ENCODE measurements at places on chromosomes 2 and 18.

GRCh38 chr2:187922846-187923245, 368.6 kb upstream of the TFPI start:
- no peak for DNase-seq

DNA sequence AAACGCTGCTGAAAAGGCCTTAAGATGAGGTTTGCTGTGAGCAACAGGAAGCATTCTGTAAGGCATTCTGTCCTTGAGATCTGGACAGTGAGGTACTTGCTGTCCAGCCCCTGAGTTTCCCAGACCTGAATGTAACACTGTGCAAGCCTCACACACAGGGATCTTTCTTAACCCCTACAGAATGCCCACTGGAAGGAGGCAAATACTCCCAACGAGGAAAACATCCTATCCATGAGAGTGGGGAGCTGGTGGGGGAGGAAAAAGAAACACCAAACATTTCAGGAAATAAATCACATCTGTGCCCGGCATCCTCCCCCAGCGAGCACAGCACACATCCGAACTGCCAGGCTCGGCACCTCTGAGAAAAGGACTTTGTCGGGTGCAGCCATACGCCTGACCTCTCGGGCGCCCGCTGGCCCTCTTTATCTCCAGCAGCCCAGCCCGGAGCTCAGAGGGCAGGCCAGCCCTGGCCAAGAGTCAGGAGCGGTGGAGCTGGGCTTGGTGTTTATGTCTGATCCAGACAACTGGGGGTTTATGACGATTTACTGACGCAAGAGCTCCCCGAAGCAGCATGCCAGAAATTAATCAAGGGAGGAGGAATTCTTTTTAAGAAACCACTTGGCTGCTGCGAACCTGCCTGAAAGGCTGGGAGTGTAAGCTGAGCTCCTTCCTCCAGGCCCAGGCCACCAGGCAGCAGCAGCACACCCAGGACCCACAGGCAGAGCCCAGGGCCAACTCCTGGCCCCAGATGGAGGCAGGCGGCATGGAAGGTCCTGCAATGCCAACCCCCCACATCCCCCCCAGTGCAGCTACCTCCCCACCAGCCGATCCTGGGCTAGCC, 72.2 kb downstream of the HDAC4 start:
- peak; percentile 98 for DNase-seq

DNA sequence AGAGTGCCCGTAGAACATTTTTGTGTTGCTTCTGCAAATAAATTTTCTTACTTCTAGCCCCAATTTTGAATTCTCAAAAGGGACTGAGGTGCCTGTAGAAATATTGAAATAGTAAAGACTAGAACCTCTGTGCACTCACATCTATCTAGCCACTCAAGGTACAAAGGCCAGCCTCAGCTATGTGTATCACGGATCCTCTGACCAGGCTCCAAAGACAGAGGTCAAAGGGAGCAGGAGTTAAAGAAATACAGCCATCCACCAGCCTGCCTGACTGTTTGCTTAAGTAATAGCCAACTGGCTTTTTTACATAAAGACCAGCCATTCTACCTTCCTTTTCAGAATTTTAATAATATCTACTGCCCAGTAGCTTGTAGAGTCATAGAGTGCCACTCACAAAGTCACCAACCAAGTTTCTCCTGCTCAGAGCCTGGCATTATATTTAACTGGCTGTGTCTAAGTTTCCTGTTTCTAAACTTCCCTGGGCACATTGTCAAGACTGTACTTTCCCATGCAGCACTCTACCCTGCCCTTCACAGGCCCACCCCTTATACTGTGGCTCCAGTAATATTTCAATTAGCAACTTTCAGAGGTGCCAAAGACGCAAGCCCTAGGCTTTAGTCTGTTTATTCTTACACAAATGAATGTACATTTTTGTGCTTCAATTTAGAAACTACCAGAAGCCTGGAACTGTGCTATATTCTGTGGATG, 338.3 kb upstream of the NT5C1B start:
- DNase-seq, result no peak

GRCh38 chr2:44126106-44126797, 42.4 kb upstream of the PPM1B start:
- peak; percentile 29 for DNase-seq

GRCh38 chr2:222176890-222177289, 121.9 kb downstream of the PAX3 start:
- no peak for DNase-seq

GRCh38 chr2:45984896-45985473, 312.2 kb upstream of the EPAS1 start:
- DNase-seq, result no peak

DNA sequence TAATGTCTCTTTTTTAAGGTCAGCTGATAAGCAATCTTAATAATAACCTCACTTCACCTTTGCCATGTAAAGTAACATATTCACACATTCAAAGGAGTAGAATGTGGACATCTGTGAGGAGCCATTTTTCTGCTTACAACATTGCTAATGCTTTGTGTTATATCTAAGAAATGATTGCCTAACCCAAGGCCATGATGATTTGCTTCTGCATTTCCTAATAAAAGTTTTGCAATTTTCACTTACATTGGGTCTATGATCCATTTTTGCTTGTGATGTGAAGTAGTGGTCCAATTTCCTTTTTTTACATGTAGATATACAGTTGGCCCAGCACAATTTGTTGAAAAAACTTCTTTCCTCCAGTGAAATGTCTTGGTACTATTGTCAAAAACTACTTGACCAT, 22.0 kb downstream of the RELCH start:
- peak; percentile 35 for DNase-seq

DNA sequence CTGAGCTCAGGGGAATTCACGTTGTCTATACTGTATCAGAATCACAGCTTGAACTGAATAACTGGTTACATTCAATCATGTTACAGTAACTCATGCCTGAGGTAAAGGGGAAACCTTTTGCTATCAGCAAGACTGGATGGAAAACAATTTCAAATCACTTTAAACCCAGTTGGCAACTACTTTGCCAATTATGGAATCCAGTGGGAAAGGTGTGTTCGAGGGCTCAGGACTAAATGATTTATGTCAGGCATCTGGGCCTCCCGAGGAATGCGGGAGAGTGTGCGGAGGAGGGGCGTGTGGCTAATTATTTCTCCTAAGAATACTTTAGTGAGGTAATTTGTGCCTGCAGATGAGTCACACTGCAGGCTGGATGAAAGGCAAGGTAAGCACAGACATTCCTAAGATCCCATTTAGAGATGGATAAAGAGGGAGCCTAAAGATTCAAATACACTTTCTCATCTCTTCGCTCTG, 100.1 kb downstream of the HRH4 start:
- DNase-seq, result no peak

DNA sequence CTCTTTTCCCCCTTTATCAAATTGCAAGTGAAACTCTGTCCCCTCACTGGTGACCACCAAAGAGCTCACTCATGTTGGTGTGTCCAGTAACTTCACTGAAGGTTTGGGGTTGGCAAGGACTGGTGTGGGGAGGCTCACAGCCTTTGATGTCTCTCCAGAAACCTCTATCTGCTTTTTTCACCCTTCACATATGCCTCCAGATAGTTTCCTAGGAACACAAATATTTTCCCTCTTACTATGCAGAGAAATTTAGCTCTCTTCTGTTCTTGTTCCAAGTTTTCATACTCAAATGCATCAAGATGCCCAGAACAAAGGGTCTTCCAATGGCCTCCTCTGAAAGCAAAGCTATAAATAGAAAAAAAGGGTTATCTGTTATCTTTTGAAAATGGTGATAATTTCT, 20.7 kb downstream of the DTNA start:
- no peak for DNase-seq

DNA sequence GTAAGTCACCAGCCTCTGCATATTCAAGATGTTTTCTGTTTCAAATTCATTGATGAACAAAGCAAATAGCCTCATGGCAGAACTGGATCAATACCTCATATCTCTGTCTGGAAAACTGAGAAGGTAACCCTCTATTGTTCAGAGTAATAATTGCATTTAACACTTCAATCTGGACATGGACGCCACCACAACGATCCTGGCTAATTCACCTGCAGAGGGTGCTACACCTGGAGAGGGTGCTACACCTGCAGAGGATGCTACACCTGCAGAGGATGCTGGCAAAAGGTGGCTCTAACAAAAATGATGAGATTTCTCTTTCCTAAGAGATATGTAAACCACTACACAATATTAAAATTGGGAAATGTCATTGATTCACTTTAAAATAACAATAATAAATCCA, 183.1 kb upstream of the HNRNPA3 start:
- no peak for DNase-seq

DNA sequence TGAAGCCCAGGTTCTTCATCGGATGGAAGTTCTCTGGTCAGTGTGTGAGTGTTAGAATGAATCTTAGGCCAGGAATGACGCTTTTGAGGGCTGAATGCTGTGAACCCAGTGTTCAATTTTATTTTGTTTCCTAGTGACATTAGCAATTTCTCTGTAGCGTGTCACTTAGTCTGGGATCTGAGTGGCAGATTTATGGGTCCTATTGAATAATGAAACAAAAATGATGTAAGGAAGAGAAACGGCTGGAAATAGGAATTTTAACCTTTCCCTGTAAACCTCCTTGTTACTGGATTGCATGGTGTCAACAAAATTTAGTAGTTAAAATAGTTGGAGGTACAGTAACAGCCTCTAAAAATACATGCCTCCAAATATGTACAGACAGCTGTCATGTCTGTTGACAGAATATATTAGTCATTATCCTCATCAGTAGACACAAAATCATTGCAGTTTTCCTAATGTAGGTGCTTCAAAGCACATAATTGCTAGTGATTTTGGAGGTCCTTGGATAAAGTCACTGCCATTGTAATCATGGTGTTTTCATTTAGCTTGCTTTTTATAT, 223.8 kb upstream of the SPRED2 start:
- no peak for DNase-seq

GRCh38 chr2:58010599-58010998, 36.0 kb upstream of the VRK2 start:
- no peak for DNase-seq

DNA sequence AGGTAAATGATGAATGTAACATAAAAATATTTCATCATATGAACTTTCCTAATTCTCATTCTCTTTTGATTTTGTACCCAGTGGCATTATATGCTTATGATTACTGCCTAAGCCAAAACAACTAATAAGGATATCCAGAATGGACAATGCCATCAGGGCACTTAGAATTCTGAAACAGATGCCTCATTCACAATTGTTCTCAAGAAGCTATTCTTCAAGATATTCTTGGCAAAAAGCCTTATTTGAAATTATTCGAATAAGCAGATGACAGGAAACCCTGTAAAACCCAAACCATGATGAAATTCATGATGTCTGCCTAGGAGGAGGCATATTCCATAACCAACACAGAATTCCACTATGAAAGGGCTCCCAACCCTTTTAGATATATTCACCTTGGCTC, 353.2 kb upstream of the TRIB2 start:
- DNase-seq, result no peak

GRCh38 chr2:179936141-179936540, 71.0 kb downstream of the CWC22 start:
- no peak for DNase-seq

GRCh38 chr2:129717560-129718130, 261.8 kb upstream of the RAB6C start:
- DNase-seq, result no peak

GRCh38 chr2:97845818-97846217, 132.4 kb downstream of the ZAP70 start:
- no peak for DNase-seq

DNA sequence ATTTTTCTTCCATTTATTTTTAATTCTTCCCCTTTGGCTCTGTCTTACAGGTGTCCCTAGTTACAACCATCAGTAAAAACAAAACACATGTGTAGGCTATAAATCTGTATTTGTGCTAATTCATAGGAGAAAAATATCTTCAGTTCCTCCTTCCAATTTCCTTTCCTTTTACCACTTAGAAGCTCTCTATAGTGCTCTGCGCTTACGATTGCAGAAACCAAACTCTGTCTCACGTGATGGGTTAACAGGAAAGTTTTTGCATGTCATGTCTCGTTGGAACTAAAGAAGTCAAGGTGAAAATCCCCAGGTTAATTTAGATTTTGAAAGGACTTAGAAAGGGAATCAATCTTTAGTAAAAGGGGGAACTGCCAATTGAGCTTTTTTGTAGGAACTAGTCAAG, 1390.5 kb upstream of the ZEB2 start:
- no peak for DNase-seq

DNA sequence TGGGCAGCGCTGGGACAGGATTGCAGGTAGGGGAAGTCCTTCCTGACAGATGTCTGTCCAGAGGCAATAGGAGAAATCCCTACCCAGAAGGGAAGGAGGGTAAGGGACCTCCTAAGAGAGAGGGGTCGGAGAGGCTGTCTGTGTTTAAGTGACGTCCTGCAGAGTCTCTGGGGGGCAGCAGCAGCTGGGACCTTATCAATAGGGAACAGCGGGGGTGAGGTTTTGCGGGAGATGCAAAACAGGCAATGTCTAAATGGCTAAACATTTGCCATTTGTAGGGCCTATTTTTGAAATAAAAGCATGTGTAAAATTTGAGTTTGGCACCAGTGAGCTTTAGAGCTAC, 108.7 kb upstream of the HS6ST1 start:
- no peak for DNase-seq

DNA sequence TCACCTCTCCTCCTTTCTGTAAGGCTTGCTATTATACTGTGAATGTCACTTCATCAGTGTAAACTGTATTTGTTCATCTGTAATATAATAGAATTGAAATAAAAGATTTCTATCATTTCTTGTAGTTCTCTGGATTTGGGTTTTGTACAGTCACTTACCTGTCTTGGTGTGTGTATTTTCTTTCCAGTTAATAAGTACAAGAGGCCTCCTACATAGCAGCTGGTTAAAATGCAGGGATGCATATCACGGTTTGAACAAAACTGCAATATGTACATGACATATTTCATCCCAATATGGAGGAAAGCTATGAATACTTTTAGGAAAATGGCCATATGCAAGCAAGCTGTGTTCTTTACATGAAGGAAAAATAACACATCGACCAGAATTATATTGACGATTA, 5.4 kb upstream of the STAT1 start:
- no peak for DNase-seq

GRCh38 chr2:138433995-138434951, 67.3 kb upstream of the SPOPL start:
- DNase-seq, result peak; percentile 9

- DNase-seq, result no peak
Observed at GRCh38 chr2:62657783-62658182, 47.7 kb upstream of the EHBP1 start.

GRCh38 chr18:70142001-70142400, 63.5 kb downstream of the RTTN start:
- no peak for DNase-seq

DNA sequence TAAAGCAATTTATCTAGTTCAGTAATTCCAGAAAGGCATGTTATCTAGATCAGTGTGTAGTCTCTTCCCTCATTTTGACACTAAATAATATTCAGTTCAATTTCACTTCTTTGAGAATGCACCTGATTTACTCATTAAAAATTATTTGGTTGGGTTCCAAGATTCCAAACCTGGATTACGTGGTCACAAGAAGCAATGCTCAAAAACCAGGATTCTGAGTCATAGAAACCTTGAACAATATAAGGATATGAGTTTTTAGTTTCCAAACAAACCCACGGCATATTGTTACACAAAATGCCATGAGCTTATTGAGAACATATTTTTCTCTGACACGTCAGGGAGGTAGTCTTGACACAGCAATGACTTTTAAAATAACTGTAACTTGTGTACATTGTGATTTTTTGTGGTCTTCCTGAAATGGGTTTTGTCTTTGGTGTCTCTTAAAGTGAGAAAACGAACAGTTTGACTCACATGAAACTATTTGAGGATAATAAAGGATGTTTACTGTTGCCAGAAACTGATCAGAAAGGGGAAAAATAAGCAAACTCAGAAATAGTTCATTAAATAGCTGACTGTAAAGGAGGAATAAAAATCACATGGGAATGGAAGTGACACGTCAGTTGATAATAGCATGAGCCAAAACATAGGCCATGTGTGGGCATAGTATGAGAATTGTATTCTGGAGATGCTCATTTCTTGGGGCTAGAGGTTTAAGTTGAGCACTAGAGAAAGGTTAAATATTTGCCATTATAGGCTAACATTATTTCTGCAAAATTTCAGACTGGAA, 617.7 kb upstream of the CDH2 start:
- DNase-seq, result peak; percentile 88

All from iris pigment epithelial cell (primary cell).